ENCODE measurements at places on chromosomes 11 and 22.

DNA sequence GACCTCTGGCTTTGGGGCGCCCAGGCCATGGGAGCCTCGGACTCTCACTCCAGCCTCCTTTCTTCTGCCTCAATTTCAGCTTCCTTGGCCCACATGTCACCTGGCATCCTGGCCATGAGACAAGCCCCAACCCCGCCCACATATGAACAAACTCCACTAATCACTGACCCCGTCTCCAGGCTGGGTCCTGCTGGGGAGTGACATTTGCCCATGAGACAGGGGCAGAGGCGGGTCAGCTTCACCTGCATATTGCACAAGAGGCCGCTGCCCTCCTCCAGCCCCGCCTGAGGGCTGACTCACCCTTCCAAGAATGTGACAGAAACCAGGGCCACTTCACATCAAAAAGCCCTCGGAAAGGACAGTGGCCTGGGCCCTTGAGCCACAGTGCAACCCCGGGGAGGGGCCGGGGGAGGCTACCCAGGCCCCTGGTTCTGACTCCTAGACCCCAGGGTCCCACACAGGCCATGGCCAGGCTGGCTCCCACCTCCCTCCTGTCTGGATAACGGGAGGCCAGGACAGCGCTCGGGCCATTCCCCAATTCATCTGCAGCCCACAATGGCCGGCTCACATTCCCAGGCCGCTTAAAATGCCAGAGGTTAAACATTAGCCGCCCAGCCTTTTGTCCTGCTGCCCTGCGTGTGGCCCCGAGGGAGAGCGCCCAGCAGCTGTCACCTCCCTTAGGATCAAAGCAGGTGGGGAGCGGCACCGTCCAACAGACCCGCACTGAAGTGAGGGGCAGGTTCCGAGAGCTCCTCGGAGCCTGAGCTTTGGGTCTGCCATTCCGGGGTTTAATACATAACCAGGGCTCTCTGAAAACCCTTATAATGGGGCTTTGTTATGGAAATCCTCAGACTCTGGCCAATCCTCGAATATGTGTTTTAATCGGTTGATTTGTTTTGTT is 42.3 kb downstream of the TRMU start:
- DNase-seq = no peak

- DNase-seq = no peak
These were observed 39.5 kb downstream of the IGF2 start for GRCh38 chr11:2099516-2100349.

DNA sequence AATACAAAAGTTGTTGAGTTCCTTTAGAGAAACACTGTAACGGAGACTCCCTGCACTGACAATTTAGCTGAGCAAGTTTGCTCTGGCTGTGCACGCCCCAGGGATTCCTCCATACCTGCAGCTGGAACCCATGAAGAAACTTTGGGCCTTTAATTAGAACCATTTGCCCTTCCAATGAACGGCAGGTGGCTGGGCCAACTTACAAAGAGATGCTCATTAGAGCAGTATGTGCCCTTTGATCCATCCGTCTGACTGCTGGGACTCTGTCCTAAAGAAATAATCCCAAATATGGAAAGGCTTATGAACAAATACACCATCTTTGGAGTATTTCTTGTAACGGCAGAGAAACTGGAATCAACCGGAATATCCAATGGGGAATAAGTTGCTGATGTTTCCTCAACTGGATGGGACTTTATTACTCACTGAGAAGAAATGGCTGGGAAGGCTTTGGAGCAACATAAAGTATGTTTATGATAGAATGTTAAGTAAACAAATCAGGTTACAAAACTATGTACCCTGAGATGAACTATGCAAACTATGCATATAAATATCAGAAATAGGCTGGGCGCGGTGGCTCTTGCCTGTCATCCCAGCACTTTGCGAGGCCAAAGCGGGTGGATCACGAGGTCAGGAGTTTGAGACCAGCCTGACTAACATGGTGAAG is 24.4 kb upstream of the FBLN1 start:
- DNase-seq = no peak

GRCh38 chr22:37943136-37943824 is 10.1 kb downstream of the C22orf23 start:
- DNase-seq = no peak

DNA sequence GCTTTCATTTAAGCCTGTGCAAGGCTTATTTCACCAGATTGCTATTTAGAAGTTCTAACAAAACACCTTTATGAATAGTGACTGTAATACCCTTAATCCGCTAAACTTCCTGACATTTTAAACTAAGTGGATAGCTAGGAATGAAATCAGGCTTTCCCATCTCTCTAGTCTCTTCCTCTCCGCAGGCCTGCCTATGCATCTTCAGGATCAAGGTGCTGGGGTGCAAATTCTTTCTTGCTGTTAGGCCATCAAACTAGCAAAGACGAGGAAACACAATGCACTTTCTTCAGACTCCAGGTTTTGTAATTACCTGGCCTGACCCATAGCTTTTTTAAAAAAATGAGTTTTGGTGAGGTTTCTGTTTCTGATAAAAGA is 149.4 kb downstream of the DBX1 start:
- DNase-seq = no peak

DNA sequence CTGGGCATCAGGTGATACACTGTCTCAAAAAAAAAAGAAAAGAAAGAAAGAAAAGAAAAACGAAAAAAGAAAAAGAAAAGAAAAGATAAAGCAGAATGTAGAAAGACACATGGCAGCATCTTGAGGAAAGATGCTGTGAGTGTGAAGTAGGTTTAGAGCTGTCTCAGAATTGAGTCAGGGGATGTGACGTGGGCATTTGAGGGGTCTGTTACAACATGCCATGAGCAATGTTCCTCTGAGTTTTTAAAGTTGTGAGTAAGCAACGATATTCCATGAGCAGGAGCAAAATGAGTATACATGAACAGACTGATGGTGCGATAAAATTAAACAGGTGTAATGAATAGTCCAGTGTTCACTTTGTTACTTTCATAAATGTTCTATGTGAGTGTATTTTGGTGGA is 11.3 kb upstream of the QSER1 start:
- DNase-seq = no peak

GRCh38 chr22:22210889-22211833 is 33.4 kb upstream of the VPREB1 start:
- no peak for DNase-seq

GRCh38 chr11:34792814-34793258 is 123.3 kb downstream of the APIP start:
- no peak for DNase-seq

DNA sequence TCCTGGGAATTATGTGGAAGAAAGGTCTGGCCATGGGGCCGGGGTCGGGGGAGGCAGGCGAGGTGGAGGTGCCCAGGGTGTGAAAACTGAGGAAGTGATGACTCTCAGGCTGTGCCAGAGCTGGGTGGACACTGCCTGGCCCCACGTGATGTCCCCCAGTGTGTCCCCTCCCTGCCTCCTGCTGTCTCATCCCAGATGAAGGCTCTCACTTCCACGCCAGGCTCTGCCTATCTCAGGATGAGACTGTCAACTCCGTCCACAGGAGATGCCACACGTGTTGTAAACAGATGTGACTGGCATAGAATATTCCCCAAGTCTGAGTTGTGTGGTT is 51.4 kb downstream of the RPS6KA4 start:
- DNase-seq = no peak

- no peak for DNase-seq
These were observed 8.9 kb downstream of the ABTB2 start for GRCh38 chr11:34348919-34349318.

Measured in activated CD4-positive, alpha-beta T cell treated with anti-CD3 and anti-CD28 coated beads, Interleukin-2, amount 50 U/mL, for 1 hour (primary cell).